ENCODE measurements at places on chromosomes 11 and 22.
A peak's percentile ranks its signal among the peaks of the same experiment; 100 is the strongest.

- no peak overlapping the region for H3K27ac ChIP-seq
- peaks cover 68% of the 10 kb centered on the region for H3K36me3 ChIP-seq
- peaks cover 98% of the 10 kb centered on the region for H3K4me1 ChIP-seq
- peak; percentile 26 for DNase-seq
- H3K4me3 ChIP-seq = no peak overlapping the region
These were observed 5.8 kb downstream of the RPS19BP1 start for GRCh38 chr22:39526736-39527171.

GRCh38 chr11:78039391-78039918 lies 16.4 kb upstream of the KCTD14 start:
- peaks cover 45% of the 10 kb centered on the region for H3K4me1 ChIP-seq
- H3K36me3 ChIP-seq = no peaks in the 10 kb centered on the region
- no peak overlapping the region for H3K4me3 ChIP-seq
- peak overlapping the region; percentile 72 for H3K27ac ChIP-seq

DNA sequence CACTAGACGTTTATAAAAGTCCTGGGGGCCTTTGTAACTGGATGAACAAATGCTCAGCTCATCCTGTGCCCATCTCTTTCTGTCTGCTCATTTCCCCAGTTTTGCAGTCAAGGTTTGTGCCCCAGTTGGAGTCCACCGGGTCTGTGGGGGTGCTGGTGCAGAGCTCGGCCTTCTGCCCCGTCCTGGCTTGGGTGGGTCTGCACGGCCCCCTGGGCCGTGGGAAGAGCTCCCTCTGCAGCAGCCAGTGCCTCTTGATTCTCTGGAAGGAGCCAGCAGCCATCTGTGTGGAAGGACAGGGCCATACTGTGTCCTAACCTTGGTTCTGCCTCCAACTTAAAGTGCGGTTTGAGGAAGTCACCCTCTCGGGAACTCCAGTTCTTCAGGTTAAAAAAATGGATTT lies 140.2 kb downstream of the NTM start:
- H3K4me1 ChIP-seq = no peaks in the 10 kb centered on the region
- no peaks in the 10 kb centered on the region for H3K36me3 ChIP-seq
- H3K27ac ChIP-seq = no peak overlapping the region
- no peaks in the 10 kb centered on the region for H3K27me3 ChIP-seq

DNA sequence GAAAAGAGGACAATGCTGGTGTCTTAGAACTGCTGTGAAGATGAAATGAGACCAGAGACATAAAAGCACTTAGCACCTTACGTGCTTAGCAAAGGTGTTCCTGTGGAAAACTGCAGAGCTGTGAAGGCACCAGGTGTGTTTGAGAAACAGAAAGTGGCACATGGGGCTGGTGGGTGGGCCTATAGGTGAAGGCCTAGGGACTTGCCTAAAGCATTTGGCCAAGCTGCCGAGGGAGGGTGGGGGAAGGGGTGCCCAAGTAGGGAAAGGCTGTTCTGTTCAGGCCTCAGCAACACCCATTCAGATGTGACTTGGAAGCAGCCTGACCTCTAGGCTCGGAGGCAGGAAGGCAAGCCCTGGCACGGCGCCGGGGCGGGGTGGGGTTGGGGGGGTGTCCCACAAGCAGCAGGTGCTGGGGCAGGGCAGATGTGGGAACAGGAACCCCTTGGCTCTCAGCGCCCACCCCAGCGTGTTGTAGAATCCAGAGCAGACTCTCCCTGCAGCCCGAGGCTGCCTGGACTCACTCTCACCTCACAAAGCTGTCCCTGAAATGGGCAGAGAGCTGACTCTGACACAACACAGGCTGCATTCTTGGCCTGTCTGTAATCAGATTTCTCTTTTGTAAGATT lies 366.7 kb upstream of the NARS2 start:
- no peaks in the 10 kb centered on the region for H3K36me3 ChIP-seq
- H3K4me3 ChIP-seq = no peak overlapping the region
- no peak for DNase-seq
- H3K27ac ChIP-seq = no peak overlapping the region
- no peaks in the 10 kb centered on the region for H3K27me3 ChIP-seq

GRCh38 chr22:19951346-19951745 lies 9.7 kb upstream of the TXNRD2 start:
- H3K36me3 ChIP-seq = peaks cover 8% of the 10 kb centered on the region
- no peak overlapping the region for H3K4me3 ChIP-seq
- DNase-seq = no peak
- peaks cover 57% of the 10 kb centered on the region for H3K4me1 ChIP-seq
- peak overlapping the region; percentile 77 for H3K27ac ChIP-seq
- H3K27me3 ChIP-seq = no peaks in the 10 kb centered on the region

DNA sequence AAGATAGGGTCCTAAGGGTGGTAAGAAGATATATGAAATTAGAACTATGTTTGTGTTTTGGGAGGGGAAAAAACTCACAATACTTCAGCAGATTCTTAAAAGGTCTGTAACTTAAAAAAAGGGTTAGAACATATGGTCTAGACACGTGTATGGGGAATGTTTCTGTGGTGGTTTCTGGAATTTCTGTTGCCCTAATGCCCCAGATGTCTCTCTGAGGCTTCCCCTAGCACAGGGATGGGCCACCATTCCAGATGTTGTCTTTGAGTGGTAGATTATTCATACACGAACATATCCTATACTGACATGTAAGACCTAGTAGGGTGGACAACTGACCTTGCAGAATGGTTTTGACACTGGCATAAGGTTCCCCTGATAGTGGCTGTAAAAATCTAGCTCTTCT lies 26.2 kb downstream of the EHF start:
- no peak for DNase-seq
- peaks cover 40% of the 10 kb centered on the region for H3K36me3 ChIP-seq
- H3K4me3 ChIP-seq = no peak overlapping the region

DNA sequence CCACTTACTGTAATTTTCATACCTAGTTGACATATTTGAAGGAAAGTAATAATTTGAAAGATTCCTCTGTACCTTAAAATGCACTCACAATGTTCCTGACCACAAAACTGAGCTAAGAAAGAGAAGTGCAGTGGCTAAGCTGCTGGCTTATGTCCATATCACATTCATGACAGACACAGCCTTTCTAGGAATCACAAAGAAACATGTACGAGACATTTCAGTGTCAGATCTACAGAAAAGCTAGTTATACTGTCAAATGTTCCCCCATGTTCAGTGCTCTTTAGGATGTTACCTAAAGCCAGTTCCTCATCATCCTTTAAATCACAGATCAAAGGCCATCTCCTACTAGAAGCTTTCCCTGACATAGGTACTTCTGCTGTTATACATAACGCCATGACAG lies 142.2 kb upstream of the C11orf58 start:
- H3K27ac ChIP-seq = no peak overlapping the region
- no peaks in the 10 kb centered on the region for H3K27me3 ChIP-seq
- no peak overlapping the region for H3K4me3 ChIP-seq
- H3K36me3 ChIP-seq = no peaks in the 10 kb centered on the region
- no peak for DNase-seq

DNA sequence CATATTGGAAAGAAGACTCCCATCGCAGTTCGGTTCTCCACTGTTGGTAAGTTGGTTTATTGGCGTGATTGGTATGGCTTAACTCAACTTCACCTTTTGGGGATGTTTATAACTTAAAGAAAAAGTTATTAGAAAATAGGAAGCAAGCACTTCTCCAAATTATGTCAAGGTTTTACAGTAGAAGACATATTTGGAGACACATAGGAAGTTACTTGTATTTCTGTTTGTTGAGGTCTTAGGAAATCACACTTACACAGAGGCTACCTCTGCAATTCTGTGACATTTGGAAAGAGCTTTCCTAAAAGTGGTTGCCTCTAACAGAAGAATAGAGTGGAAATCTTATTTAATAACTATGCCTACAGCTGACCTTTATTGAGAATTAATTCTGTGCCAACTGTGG lies 12.3 kb downstream of the CAT start:
- H3K27ac ChIP-seq = no peak overlapping the region
- DNase-seq = no peak
- H3K4me1 ChIP-seq = peaks cover 16% of the 10 kb centered on the region
- H3K36me3 ChIP-seq = peaks cover 70% of the 10 kb centered on the region
- H3K27me3 ChIP-seq = no peaks in the 10 kb centered on the region
- no peak overlapping the region for H3K4me3 ChIP-seq

- H3K27me3 ChIP-seq = no peaks in the 10 kb centered on the region
- no peaks in the 10 kb centered on the region for H3K36me3 ChIP-seq
- H3K4me1 ChIP-seq = peaks cover 48% of the 10 kb centered on the region
- H3K4me3 ChIP-seq = no peak overlapping the region
These were observed 27.9 kb downstream of the NAV2 start for GRCh38 chr11:19740586-19740985.

GRCh38 chr11:116984186-116984585 lies 114.0 kb downstream of the SIK3 start:
- peaks cover 9% of the 10 kb centered on the region for H3K4me1 ChIP-seq
- H3K4me3 ChIP-seq = no peak overlapping the region
- peak overlapping the region; percentile 67 for H3K27ac ChIP-seq
- H3K27me3 ChIP-seq = no peaks in the 10 kb centered on the region

- no peak overlapping the region for H3K4me3 ChIP-seq
- H3K27me3 ChIP-seq = no peaks in the 10 kb centered on the region
- peaks cover 8% of the 10 kb centered on the region for H3K4me1 ChIP-seq
- no peak overlapping the region for H3K27ac ChIP-seq
- H3K36me3 ChIP-seq = no peaks in the 10 kb centered on the region
These were observed 100.8 kb upstream of the B3GAT1 start for GRCh38 chr11:134512571-134513538.

DNA sequence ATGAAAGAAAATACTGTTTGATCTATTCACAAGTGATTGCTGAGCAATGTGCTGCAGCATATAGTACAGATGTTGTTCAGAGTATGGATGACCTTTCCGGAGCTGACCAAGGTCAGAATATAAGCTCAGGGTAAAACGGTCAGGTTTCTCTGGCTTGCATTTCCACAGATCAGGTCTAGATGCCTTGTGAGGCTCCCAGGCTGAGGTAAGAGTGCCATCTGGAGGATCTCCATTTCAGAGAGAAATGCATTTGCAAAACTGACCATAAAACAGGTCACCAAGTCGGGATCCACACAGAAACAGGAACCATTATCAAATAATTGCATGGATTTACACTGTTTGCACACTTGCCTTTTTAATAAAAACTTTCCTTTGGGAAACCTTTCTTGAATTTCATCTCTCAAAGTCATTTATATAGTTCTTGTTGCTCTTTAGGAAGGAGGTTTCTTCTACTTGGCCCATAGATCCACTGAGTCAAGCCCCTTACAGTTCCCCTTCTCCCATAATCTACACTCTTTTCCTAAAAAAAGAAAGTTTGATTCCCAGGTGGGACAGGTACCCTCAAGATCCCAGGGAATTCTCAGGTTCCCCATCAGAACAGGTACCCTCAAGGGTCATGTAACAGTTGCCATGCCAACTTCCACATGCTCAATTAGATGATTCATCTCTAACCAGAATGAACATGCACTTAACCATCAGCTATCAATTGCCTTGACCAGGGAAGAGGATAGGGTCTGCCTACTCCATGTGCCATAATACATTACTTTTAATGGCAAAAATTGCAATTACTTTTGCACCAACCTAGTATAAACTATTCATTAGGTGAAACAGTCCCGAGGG lies 25.0 kb upstream of the TMPRSS5 start:
- DNase-seq = peak; percentile 84
- no peaks in the 10 kb centered on the region for H3K4me1 ChIP-seq
- no peak overlapping the region for H3K27ac ChIP-seq
- peaks cover 47% of the 10 kb centered on the region for H3K36me3 ChIP-seq
- H3K4me3 ChIP-seq = no peak overlapping the region

DNA sequence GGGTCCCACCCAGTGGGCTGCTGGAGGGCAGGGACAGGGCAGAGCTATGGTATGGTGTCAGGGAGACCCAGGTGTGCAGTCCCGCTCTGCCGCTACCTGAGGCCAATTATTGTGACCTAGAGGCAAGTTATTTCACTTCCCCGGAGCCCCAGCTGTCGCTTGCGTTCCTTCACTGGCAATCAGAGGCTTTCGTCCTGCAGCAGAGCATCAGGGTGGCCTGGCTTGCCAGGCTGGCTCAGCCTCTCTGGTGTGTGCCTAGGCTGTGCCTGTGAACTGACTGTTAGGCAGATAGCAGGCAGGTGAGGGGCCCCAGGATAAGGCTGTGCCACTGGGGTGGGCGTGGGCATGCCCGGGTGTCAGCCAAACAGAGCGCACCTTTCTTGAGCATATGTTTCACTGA lies 31.4 kb downstream of the GLB1L2 start:
- no peaks in the 10 kb centered on the region for H3K36me3 ChIP-seq
- H3K4me3 ChIP-seq = no peak overlapping the region

DNA sequence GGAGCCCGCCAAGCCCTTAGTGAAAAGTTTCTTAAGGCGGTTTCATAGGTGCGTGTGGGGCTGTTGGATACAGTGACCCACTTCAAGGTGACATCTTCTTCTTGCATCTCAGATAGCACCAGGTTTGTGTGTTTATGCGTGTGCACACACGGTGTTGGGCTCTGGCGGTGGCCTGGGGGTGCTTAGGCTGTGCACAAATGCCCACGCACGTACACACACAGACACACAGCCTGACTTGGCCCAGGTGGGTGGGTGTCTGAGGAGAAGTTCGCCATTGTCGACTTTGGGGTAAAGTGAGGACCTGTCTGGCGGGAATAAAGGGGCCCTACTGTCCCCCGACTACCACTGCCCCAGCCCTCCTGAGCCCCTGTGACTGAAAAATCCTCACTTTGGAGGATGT lies 103.8 kb downstream of the KCNQ1 start:
- no peaks in the 10 kb centered on the region for H3K27me3 ChIP-seq
- no peaks in the 10 kb centered on the region for H3K36me3 ChIP-seq
- no peaks in the 10 kb centered on the region for H3K4me1 ChIP-seq
- H3K4me3 ChIP-seq = no peak overlapping the region
- H3K27ac ChIP-seq = no peak overlapping the region

DNA sequence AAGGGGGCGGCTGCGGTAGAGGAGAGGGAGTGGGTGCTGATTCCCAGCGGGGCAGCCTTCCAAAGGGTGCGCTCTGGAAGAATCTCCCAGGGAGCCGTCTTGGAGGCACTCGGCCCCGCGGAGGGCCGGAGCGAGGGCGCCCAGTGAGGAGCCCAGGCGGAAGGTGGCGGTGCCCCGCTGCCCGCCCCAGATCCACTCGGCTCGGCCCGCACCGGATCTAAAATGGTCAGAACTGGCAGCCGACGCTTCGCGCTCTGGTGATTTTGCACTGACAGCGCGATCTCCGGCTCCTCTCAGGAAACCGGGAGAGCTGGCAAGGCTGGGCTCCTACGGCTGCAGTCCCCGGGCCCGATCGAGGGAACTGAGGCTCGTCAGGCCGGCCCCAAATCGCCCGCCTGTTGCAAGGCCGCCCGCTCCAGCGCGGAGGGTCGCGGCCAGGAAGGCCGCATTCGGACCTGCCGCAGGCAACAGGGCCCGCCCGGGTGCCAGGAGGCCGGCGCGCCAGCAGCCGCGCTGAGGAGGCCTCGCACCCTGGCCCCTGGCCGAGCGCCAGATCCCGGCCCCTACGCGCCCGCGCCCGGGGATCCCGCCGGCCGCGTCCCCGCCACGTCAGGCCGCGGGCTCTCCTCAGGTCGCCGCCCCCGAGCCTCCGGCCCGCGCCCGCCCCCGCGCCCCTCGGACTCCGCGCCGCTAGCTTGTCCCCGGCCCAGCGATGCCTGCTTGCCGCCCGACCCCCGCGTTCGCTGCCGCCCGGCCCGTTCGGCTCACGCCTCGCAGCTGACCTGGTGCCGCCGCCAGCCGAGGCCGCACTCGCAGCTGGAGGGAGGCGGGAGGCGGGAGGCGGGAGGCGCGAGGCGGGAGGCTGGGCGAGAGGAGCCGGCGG lies at the start of gene KLHL22:
KLHL22 (minus strand) TSS at position 818 of the 883 bp plus-strand sequence. CDS start 6,584 bp downstream, outside the sequence.
- peak within 1 kb of the TSS; percentile 75 for H3K4me3 ChIP-seq
- peak within 1 kb of the TSS; percentile 92 for H3K27ac ChIP-seq
- H3K27me3 ChIP-seq = no peaks in the 10 kb centered on the region
- H3K4me1 ChIP-seq = peaks cover 31% of the 10 kb centered on the region

GRCh38 chr11:749731-750130 lies 2.5 kb downstream of the TALDO1 start:
- peaks cover 26% of the 10 kb centered on the region for H3K4me1 ChIP-seq
- peaks cover 25% of the 10 kb centered on the region for H3K36me3 ChIP-seq
- H3K4me3 ChIP-seq = peak overlapping the region; percentile 90
- no peak for DNase-seq

GRCh38 chr22:20511578-20512229 lies 4.3 kb downstream of the MED15 start:
- DNase-seq = no peak
- H3K4me3 ChIP-seq = no peak overlapping the region
- no peak overlapping the region for H3K27ac ChIP-seq
- peaks cover 74% of the 10 kb centered on the region for H3K4me1 ChIP-seq
